Stimulated activated CD4-positive, alpha-beta T cell treated with anti-CD3 and anti-CD28 coated beads, Interleukin-4, amount 100 ng/mL, for 4 hours (primary cell): ENCODE measurements at places on chromosomes 2 and 18.

DNA sequence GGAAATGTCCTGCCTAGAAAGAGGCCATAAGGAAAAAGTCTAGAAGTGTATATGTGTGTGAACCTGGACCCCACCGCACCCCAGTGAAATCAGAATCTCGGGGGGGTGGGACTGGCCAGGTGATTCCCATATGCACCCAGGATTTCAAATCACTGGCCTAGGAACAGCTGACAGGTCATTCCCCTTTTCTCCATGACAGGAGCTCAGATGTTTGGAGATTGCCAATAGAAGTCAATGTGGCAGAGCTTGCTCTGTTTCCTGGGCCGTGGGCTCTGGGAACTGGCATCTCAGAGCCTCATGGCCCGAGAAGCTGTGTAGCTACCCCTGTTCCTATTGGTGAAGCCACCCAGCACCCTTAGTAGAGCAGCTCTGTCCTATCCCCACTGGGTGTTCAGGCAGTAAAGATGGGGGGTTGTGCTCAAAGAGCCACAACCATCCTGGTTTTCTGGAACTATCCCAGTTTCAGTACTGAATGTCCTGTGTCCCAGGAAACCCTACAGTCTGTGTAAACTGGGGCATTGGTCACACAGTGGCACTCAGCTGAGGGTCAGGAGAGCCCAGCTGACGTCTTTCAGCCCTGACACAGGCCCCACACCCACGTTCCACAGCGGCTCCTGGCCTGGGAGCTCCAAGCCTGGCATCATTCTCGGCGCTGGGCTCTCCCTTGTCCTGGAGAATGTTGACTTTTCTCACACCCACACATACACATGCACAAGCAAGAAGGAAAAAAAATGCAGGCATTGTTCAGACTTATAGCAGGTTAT lies 18.9 kb downstream of the GNLY start:
- DNase-seq: no peak

- no peak for DNase-seq
These were observed 459.3 kb downstream of the GALR1 start for GRCh38 chr18:77708826-77709506.

- DNase-seq: no peak
These were observed 4.9 kb downstream of the KLHL30 start for GRCh38 chr2:238143239-238143951.

DNA sequence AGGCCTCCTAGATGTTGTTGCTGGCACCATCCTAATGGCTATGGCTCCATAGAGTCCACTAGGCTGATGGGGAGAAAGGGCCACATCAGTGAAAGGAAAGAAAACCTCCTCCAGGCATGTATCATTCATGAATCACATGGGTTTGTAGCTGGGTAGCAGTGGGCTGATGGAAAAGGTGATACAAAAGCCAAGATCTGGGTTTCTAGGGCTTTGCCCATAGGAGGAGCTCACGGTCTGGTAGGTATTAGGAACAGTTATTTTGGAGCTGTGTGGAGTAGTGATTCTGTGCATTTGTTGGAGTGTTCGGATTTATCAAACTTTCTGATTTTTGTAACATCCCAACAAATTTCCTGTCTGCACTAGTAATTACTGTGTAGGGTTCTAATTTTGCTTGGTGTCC lies 259.2 kb downstream of the SLC4A3 start:
- DNase-seq: no peak

DNA sequence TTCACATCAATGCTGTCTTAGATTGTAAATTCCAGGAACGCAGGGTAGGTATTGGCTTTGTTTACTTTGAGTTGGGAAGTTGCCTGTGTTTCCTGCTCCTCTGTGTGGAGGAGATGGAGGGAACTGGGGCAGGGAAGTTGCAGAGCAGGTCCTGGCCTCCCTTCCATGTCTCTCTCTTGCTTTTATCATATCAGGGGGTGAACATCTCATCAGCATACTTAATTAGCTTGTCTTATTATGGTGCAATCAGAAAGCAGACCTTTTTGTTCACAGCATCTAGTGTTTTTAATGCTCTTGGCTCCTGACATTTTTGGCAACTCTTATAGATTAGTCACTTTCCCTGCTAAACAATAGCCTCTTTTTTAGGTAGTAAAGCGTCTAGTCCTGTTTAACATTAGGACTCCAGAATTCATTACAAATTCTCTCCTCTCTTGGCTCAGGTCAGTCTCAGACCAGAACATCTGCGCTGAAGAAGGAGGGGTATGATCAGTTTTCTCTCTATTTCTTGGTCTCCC lies 11.5 kb upstream of the DIPK1C start:
- DNase-seq: no peak

DNA sequence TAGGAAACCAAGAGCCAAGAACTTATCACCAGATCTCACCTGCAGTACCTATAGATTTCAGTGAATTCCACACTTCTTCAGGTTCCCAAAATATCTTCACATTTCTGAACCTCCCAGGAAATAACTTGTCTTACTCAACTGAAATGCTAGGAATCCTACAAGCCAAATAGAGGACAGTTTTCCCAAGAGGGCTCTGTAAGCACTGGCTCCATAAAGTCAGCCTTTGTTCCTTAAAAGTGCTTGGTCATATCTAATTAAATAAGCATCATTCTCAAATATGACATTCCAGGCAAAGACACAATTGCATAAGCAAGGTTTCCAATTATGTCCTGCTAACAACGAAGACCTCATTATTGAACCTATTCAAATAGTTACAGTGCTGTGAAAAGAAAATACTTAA lies 154.6 kb upstream of the MGAT5 start:
- DNase-seq: no peak

DNA sequence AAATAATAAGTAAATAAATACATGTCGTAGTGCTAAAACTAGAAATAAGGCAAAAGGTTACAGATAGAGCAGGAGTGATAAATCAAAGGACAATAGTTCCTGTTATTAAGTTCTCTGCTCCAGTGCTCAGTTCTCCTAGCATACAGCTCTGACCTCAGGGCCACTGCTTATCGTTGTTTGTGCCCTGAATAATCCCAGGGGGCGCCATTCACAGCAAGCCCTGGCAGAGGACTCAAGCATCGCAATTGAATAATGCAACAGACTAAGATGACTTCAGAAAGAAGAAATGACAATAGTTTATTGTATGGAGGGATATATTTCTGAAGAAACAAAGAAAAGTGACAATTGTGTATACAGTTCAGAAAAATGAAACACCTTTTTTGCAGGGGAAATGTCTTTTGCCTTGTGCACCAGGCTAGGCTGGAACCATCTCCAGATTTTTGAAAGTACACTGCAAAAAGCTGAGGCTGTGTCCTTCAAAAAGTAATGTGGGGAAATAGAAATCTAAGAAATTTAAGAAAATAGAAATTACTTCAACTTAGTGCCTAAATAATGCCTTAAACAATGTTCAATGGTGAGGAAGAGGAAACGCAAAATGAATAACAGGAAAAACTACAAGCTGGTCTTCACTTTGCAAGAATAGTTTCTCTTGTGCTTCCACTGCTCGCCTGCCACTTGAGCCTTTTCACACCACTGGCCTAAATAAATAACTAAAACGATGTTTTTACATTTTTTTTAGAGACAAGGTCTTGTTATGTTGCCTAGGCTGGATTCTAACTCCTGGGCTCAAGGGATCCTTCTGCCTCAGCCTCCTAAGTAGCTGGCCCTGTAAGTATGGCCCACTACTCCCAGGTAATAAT lies 19.0 kb upstream of the CCNYL1 start:
- peak; percentile 44 for DNase-seq

DNA sequence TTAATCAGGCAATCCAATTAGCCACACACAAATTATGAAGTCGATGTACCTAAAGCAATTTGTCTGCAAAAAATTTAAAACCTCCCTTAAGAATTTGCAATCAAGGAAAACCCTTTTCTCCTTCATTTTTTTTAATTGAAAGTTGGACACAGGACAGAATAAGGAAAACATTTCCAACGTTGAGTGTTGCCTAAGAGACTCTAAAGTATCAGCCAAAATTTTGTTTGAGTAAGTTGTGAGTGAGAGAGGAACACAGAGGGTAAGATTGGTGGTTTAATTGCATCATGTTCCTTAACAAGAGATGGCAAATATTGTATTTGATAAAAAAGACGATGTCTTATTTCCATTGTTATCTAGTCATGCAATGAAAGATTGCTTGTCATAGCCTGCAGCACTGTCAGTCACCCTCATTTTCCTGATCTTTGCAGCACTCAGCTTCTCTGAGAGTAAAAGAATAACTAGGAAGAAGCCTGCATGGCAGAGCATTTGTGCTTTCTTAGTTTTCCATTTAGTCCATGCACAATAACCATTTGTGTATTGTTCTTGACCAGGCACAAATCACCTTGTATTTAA lies 115.5 kb downstream of the ICOS start:
- no peak for DNase-seq

- no peak for DNase-seq
These were observed 1603.3 kb upstream of the ZEB2 start for GRCh38 chr2:146123256-146123655.

- no peak for DNase-seq
These were observed 541.3 kb upstream of the SOX11 start for GRCh38 chr2:5150871-5151270.

DNA sequence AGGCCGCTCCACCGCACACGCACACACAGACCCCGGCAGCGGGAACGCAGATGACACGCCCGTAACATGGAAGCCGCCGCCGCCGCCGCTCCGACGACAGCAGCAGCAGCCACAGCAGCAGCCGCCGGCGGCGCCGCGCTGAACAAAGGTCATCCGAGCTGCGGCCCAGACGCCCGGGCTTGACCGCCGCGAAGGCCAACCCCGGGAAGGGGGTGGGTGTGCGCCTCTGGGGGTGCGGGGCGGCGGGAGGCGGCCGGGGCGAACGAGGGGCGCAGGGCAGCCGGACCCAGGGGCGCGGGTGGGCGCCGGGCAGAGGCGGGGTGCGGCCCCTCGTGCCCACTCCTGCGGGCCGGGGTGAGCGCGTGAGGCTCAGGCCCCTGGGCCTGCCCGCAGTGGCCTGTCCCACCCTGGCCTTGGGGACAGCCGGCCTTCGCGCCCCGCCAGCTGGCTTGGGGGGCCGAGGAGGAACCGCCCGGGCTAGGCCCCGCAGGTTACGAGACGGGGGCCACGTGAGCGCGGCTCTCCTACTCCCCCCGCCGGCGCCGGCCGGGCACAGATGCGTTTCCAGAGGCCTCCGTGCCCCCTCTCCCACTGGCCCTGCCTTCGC lies 1.0 kb upstream of the ZNF532 start:
- peak; percentile 37 for DNase-seq

DNA sequence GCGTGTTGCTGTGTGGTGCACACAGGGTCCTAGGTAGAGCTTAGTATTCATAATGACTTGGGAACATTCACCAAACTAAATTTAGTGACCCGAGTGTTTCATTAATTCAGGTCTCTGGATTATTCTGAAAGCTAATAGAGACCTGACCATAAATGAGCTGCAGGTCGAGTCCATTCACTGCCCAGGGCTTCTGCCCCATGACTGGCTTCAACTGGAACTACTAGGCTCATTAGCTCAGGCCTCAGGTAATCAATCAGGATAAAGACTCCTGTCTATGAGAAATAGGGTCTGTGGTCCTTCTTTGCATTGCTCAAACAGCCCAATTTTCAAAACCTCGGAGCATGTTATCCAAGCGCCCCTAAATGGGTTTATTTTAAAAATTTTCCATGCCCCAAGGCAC lies 30.0 kb upstream of the OTOF start:
- no peak for DNase-seq

GRCh38 chr18:55320424-55321264 lies 267.3 kb downstream of the TCF4 start:
- no peak for DNase-seq

GRCh38 chr2:72896446-72896845 lies 9.2 kb downstream of the SPR start:
- no peak for DNase-seq

DNA sequence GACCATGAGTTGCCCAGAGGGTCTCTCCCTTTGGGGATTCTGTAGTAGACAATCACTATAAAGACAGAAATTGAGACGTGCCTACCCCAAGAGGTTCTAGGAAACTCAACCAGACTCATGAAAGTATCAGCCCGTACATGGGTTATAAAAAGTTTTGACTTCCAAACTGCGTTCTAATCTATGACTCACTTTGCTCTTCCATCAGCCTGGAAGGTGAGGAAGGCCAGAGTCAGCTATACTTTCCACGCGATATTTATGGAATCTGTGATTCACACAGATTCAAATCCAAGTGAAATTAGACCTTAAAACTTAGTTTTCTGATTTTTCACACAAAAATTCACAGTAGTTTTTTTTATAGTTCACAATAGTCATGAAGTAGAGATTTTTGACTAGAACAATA lies 7.7 kb upstream of the LYPD1 start:
- DNase-seq: no peak

GRCh38 chr2:112622528-112622849 lies 23.2 kb upstream of the SLC20A1 start:
- no peak for DNase-seq

- no peak for DNase-seq
These were observed 363.3 kb downstream of the MBD2 start for GRCh38 chr18:53861185-53861584.

DNA sequence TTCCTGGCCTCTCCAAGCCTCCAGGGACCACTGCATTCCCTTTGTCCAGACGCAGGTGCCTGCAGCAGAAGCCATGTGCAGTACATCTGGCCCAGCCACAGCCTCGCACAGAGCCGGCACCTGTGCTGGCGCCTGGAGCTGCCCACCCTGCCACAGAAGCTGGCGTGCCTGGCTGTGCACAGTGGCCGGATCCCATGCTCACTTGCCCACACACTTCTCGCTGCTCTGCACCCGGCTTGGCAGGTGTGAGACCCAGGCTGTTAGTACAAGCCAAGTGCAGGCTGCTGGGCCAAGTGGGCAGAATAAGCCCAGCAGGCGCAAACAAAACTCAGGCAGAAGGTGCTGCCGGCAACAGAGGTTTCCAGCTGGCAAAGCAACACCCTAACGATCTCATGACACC lies 124.5 kb upstream of the CCDC150 start:
- DNase-seq: no peak

DNA sequence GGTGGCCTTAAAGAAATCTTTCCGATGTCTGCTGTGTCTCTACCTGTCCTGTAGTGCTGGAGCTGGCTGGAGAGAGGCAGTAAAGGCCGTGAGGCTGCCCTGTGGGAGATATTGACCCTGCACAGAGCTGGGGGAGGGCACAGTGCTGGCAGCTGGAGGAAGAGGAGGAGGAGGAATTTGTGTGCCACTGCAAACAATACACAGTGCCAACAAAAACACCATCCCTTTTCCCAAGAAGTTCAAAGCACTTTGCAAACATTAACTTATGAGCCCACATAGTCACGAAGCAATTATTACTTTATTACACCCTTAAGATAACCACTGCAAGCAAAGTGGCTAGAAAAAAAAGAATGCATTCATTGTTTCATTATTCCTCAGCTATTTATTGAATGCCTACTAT lies 45.0 kb upstream of the CYTIP start:
- no peak for DNase-seq
